ENCODE measurements at places on chromosomes 12 and 14.

GRCh38 chr12:89256060-89256459, 96.2 kb downstream of the DUSP6 start:
- DNase-seq, result no peak

- no peak for DNase-seq
Observed at GRCh38 chr14:102768223-102769048, 8.8 kb upstream of the TRAF3 start.

DNA sequence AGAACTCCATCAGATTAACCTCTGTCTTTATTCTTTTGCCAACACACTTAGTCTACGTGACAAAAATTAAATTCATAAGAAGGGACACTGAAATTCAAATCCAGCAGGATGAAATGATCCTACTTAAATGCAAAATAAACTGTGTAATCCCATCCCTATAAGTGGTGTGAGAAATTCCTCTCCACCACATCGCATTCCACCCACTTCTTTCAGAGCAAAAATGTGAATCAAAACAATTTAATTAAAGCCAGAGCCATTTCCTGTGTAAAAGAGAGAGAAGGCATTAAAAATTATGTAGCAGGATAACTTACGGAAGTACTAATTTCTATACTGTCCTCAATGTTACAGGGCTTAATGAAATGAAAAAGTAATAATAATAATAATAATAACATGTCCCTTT, 844.3 kb downstream of the GALC start:
- no peak for DNase-seq

DNA sequence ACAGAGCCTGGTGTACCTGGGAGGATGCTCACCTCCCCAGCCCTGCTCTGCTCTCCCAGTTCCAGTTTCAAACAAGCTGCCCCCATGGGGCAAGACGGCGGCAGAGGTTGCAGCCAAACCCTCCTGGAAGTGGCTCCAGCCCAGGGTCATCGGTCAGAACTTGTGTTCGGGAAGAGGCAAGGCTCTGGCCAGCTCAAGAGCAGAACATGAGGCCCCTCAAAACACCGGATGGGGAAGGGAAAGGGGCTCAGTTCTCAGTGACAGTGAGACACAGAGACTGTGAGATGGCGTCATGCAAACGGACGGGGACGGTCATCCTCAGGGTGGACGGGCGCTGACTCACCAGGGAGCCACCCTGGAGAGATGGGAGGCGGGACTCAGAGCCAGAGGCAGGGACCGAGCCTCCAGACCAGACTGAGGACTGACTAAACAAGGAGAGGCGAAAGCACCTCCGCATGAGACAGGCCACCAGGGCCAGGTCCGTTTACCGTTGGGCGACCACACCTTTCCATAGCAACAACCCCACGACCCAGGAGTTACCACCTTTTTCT, 63.9 kb upstream of the GALNT9 start:
- no peak for DNase-seq

DNA sequence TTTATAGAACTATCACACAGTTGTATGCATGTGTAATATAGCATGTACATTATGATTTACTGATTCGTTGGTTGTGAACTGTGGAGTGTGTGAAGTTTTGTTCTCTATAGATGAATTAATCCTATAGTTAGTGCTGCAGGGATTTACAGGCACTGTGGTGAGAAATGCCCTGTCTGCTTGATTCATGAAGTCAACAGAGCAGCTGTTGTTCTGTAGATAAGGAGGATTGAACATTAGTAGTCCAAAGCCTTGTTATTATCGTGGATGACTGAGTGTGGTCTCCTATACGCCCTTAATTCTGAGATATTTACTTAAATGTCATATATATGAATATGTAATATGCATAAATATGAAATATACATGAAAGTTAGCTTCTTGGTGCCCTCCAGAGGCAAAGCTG, 98.3 kb downstream of the DNAH10 start:
- DNase-seq, result no peak

- no peak for DNase-seq
Observed at GRCh38 chr14:61330511-61330910, 9.1 kb downstream of the PRKCH start.

- DNase-seq, result no peak
Observed at GRCh38 chr12:20272161-20272560, 96.2 kb upstream of the PDE3A start.

GRCh38 chr12:124301084-124301654, 6.3 kb downstream of the RFLNA start:
- no peak for DNase-seq

DNA sequence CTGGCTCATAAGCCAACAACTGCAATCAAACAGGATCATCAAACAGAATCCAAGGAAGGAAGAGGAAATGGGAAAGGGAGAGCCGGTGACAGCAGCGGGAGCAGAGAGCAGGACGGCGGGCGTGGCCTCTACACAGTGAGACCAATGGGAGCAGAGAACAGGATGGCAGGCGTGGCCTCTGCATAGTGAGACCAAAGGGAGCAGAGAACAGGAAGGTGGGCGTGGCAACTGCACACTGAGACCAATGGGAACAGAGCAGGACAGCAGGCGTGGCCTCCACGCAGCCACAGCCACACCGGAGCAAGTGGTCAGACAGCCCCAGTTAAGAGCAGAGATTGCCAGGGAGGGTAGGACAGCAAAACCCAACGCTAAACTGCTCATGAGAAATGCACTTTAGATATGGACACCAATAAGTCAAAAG, 16.4 kb downstream of the LRCOL1 start:
- no peak for DNase-seq

- DNase-seq, result no peak
Observed at GRCh38 chr12:42564556-42564955, 25.0 kb downstream of the PRICKLE1 start.

GRCh38 chr14:71169861-71170260, 262.6 kb downstream of the PCNX1 start:
- DNase-seq, result no peak

DNA sequence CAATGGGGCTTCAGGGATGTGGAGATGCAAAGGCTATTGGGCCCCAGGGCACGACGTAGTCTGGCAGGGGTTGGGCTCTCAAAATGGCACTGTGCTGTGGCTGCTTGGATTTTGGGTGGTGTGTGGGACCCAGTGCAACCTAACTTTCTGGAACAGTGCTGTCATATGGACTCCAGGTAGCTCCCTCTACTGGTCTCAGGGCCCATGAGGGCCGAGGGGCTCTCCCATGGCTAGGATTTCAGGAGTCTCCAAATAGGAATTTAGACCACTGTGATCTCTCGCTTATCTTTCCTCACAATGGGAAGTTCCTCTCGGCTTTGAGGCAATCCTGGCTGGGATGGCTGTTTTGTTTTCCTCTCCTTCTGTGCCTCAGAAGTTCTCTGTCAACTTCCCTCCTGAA, 68.2 kb upstream of the MUCL1 start:
- no peak for DNase-seq

DNA sequence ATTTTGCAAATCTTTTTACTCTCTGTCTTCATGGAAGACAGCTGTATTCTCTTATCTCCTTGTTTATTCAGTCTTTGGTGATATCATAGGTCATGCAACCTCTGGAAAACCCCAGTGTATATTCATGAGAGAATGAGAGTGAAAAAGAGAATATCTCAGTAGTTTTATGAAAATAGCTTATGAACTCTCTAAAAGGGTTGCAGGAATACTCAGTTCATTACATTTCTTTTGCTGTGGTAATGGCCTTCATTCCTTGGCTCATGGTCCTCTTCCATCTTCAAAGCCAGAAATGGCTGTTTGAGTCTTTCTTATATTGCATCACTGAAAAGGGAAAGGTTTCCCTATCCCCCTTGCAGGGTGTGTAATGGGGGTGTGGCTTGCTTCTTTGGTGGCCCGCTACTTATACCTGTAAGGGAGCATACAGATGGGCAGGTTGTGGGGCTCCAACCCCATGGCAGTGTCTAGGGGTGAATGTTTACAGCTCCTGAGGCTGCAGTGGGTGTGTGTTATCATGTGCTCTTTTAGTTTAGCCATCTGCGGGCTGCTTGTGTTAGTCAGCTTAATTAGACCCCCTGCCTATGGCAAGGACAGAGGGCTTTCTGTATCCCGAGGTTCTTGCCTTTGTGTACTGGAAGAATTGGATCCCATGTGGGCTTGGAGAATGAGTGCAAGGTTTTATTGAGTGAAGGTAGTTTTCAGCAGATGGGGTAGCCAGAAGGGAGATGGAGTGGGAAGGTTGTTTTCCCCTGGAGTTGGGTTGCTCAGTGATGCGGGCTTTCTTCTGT, 150.2 kb downstream of the CCDC91 start:
- no peak for DNase-seq

- DNase-seq, result no peak
Observed at GRCh38 chr12:130686511-130686991, 29.5 kb downstream of the RIMBP2 start.

- no peak for DNase-seq
Observed at GRCh38 chr12:113485330-113485729, 13.7 kb upstream of the LHX5 start.

DNA sequence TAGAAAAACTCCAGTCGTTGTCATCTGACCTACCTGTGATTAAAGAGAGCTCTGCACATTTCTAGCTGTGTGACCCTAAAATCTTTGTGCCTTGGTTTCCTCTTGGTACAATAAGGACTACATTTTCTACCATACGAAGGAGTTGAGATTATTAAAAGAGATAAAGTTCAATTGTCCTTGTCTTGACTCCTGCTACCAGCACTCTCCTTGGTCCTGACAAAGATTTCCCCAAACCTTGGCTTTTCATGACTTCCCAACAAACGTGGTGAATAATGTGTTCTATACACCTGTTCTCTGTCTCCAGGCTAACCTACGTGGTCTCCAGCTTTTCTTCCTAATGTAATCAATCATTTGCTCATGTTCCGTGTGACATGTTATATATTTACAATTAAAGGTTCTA, 223.5 kb downstream of the MSRB3 start:
- no peak for DNase-seq

DNA sequence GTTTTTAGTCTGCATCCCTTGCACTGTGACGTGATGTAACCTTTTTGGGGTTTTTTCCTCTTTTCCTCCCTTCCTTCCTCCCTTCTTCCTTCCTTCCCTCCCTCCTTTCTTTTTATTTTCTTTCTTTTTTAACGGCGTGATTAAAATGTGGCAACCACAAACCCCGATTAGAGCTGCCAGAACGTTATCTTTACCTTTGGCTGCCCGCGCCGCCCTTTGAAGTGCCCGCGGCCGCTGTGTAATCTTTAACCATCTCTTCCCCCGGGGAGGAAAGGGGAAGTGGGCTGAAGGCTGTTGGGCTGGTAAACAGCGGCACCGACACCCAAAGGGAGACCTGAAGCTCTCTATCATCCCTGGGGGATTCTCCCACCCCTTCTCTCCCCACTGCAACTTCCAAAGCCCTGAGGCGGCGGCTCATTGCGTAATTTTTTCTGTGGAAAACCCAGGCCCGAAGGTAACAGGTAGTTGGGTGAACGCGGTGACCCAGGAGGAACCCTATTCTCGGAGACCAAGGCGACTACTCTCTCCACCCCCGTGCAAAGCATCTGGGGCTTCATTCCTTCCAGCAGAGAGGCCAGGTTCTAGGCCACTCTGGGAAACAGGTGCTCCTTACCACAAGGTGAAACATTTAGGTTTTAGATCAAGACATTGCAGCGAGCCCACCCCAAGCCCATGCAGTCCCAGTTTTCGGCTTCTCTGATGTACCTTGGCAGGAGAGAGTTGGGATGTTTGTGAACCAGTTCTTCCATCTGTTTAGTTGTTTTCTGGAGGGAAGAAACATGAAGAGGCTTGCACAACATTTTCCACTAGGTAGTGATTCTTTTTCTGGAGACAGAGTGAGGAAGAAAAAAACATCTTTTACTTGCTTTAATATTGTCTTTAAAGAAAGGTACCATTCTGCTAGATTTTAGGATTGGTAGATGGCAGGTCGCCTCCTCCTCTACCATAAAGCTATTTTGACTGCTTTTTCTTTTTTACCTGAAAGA, 1.5 kb downstream of the LGR5 start:
- DNase-seq, result no peak

DNA sequence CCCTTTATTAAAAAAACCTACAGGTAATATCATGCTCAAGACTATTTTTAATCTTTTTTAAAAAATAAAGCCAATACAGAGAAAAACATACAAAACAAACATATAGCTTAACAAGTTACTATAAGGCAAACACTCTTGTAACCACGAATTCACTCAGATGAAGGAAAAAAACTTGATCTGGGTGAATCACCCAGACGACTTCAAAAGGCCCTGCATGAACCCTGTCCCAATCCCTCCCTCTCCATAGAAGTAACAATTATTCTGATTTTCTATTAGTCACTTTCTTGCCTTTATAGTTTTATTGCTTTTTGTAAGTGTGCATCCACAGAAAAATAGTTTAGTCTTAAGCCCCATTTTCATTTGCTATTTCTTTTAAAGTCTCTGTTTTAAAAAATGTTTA, 72.6 kb downstream of the LRP6 start:
- DNase-seq, result no peak

- no peak for DNase-seq
Observed at GRCh38 chr12:99092100-99092851, 447.2 kb downstream of the APAF1 start.

GRCh38 chr12:92002195-92002649, 143.4 kb downstream of the BTG1 start:
- DNase-seq, result no peak

DNA sequence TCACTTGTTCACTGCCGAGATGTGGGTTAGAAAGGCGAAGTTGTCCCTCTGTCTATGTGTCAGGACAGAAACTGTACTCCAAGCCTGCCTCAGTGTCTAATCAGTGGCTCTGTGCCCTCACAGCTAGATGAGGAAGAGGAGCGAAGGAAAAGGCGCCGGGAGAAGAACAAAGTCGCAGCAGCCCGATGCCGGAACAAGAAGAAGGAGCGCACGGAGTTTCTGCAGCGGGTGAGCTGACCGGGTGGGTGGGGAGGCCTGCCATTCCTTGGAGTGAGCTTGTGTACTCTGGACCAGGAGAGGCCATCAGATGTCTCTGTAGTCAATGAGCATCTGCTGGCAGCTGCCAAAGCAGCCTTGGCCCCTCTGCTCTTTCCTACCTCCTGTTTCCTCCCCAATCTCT, 33.5 kb downstream of the JDP2 start:
- DNase-seq, result no peak

GRCh38 chr12:106672314-106673025, 89.7 kb downstream of the RFX4 start:
- no peak for DNase-seq

GRCh38 chr12:55681142-55682077, 26.3 kb downstream of the ITGA7 start:
- DNase-seq, result peak; percentile 11

- DNase-seq, result no peak
Observed at GRCh38 chr12:62292761-62293344, 32.6 kb downstream of the USP15 start.

DNA sequence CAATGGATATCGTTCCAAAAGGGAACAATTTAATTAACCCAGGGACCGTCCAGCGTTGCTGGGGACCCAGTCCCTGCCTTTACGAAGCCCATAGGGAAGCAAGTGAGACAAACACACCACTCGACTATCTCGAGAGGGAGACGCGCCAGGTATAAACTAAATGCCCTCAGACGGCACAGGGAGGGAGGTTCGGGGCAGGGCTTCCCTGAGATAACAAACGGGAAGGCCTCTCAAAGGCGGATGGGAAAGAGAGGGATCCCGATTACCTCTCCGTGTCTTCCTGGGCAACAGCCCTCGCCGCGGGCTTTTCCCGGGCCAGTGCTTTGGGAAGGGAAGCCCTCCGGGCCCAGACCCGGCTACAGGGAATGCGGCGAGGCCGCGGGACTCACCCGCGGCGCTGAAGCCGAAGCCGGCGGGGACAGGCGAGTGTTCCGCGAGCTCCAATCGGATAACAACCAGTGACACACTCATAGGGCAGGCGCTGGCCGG, 390 bp downstream of the BRAP start:
- DNase-seq, result no peak
